Memory B cell (primary cell): ENCODE measurements at places on chromosomes 4 and X.

- no peaks in the 10 kb centered on the region for H3K27me3 ChIP-seq
- no peak overlapping the region for H3K4me3 ChIP-seq
- peaks cover 4% of the 10 kb centered on the region for H3K36me3 ChIP-seq
- no peak for DNase-seq
- peaks cover 22% of the 10 kb centered on the region for H3K4me1 ChIP-seq
Observed at GRCh38 chr4:86963697-86964096, 28.9 kb downstream of the AFF1 start.

GRCh38 chr4:85681221-85681657 is 206.3 kb downstream of the ARHGAP24 start:
- no peak overlapping the region for H3K4me3 ChIP-seq
- no peak for DNase-seq
- peaks cover 32% of the 10 kb centered on the region for H3K4me1 ChIP-seq
- H3K27ac ChIP-seq = peak overlapping the region; percentile 41
- peaks cover 25% of the 10 kb centered on the region for H3K36me3 ChIP-seq

GRCh38 chr4:124938836-124939235 is 226.3 kb upstream of the ANKRD50 start:
- H3K36me3 ChIP-seq = no peaks in the 10 kb centered on the region
- no peak overlapping the region for H3K4me3 ChIP-seq
- no peaks in the 10 kb centered on the region for H3K27me3 ChIP-seq
- no peak for DNase-seq

- no peak for DNase-seq
- H3K4me1 ChIP-seq = peaks cover 6% of the 10 kb centered on the region
- peaks cover 21% of the 10 kb centered on the region for H3K36me3 ChIP-seq
- H3K27me3 ChIP-seq = no peaks in the 10 kb centered on the region
Observed at GRCh38 chrX:2373615-2374014, 127.2 kb downstream of the DHRSX start.

DNA sequence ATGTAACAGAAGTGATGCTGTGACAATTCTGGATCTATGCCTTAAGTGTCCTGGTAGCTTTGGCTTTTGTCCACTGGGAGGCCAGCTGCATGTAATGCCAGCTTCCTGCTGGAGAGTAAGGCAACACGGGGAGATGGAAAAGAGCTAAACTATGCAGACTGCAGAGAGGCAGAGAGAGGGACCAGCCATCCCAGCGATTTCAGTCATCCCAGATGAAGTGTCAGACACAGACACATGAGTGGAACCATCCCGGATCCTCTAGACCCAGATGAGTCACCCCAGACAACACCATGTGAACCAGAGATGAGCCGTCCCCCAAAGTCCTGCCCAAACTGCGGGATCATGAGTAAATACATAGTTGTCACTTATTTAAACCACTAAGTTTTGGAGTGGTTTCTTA is 14.6 kb downstream of the SRPX start:
- H3K4me3 ChIP-seq = no peak overlapping the region
- H3K4me1 ChIP-seq = no peaks in the 10 kb centered on the region
- DNase-seq = no peak
- H3K36me3 ChIP-seq = peaks cover 1% of the 10 kb centered on the region
- H3K27ac ChIP-seq = no peak overlapping the region

DNA sequence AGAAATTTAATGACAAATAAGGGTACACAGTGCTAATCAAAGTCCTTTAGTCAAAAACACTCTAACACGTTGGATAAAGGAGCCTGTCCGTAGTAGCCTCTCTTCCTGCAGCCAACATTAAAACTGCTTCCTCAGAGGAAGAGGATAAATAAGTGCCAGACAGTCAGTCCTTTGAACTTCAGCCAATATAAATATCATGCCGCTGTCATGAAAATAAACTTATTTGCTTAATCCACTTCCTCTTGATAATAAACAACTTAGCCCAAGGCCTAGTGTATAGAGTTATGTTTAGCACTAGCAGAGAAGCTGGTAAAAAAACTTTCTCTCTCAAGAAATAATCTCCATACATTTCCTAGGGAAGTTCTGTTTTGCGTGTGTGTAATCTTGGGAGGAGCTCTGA is 196.7 kb downstream of the HS3ST1 start:
- no peak overlapping the region for H3K27ac ChIP-seq
- H3K36me3 ChIP-seq = peaks cover 1% of the 10 kb centered on the region
- no peak for DNase-seq
- peaks cover 10% of the 10 kb centered on the region for H3K4me1 ChIP-seq
- H3K4me3 ChIP-seq = no peak overlapping the region
- H3K27me3 ChIP-seq = no peaks in the 10 kb centered on the region

- H3K4me3 ChIP-seq = no peak overlapping the region
- no peak for DNase-seq
- H3K4me1 ChIP-seq = no peaks in the 10 kb centered on the region
- no peaks in the 10 kb centered on the region for H3K36me3 ChIP-seq
- H3K27ac ChIP-seq = no peak overlapping the region
Observed at GRCh38 chr4:70158576-70158975, 4.5 kb downstream of the PRR27 start.

GRCh38 chrX:34565981-34566380 is 91.1 kb downstream of the TMEM47 start:
- no peaks in the 10 kb centered on the region for H3K27me3 ChIP-seq
- no peaks in the 10 kb centered on the region for H3K4me1 ChIP-seq
- no peak overlapping the region for H3K4me3 ChIP-seq
- DNase-seq = no peak
- H3K36me3 ChIP-seq = no peaks in the 10 kb centered on the region

DNA sequence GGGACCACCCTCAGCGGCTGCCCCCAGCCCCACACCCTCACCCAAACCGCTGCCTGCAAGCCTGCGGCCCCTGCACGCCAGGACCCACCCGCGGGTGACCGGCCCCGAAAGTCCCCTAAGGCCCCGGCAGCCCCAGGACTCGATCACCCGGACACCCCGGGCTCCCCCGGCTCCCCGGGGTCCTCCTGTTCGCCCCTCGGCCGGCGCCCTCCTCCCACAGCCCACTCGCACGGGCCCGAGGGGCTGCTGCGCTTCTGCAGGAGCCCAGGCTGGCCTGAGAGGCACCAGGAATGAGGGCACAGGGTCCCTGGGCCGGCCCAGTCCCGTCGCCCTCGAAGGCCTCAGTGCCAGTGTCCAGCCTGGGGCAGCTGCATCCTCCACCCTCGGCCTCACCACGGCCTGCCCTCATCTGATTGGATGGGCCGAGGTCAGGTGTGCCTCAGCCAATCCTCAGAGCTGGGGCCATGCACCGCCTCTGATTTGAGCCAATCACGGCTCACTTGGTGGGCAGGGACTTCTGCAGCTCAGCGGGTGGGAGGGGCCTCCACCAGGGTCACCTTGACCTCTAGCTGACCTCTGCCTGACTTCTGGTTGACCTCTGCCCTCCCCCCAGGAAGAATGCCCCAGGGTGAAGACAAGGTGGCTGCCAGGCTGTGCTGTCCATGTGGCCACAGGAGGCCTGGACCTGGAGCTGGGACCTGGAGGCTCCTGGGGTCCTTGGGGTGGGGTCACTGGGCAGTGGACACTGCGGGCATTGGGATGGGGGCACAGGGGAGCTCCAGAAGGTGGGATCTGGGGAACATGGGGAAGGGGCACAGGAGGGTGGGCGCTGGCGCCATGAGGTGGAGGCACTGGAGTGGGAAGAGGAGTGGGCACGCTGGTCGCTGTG is 97.6 kb upstream of the NKX1-1 start:
- H3K27me3 ChIP-seq = peaks cover 6% of the 10 kb centered on the region
- no peak overlapping the region for H3K27ac ChIP-seq
- no peak for DNase-seq

- no peaks in the 10 kb centered on the region for H3K4me1 ChIP-seq
- no peak overlapping the region for H3K27ac ChIP-seq
- no peak overlapping the region for H3K4me3 ChIP-seq
- no peaks in the 10 kb centered on the region for H3K27me3 ChIP-seq
- DNase-seq = no peak
Observed at GRCh38 chrX:8245411-8245810, 74.3 kb upstream of the VCX2 start.

DNA sequence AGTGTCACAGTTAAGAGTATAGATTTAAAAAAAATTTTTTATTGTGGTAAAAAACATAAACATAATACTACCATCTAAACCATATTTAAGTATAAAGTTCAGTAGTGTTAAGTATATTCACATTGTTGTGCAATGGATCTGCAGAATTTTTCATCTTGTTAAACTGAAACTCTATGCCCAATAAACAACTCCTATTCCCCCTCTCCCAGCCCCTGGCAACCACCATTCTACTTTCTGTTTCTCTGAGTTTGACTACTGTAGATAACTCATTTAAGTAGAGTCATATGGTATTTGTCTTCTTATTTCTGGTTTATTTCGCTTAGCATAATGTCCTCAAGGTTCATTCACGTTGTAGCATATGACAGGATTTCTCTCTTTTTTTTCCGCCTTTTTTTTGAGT is 112.4 kb downstream of the PTTG2 start:
- no peak overlapping the region for H3K4me3 ChIP-seq
- peaks cover 37% of the 10 kb centered on the region for H3K36me3 ChIP-seq
- H3K27me3 ChIP-seq = no peaks in the 10 kb centered on the region

DNA sequence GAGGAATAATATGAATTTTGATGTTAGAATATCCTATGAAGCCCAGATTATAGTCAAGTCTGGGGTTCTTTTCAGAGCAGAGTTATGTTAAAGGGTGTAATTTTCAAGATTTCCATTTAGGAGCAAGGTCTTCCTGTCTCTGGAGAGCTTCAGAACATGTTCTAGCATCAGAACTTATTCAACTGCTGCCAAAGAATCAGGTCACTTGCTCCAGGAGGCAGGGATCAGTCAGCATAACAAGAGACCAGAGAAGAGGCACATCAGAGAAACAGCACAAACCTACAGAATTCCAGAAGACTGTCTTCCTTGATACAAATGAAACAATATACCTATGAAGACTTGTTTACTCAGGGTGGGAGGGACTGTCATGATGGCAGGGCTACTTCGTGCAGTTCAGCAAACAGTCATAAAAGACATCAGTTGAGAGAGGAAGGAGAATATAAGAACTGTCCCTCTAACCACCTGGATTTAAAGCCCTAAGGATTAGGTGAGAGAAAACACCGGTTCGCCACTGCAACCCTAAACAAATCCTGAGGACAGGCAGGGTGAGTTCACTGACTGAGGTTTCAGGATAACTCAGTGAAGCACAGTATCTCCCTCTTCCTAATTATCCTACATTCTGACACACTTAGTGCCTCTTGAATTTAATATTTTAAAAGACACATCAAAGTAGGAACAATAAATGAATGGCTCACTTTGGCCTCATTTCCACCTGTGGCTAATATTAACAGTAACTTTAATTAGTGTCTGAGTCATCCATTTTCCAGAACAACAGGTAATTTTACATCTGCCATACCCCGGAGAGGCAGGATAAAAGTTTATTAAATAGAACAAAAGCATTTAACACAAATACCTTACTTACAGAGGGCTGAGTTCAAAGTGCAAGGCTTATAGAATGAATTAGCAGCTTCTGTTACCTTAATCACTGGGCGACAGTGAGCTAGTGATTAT is 93.0 kb downstream of the HDAC8 start:
- no peaks in the 10 kb centered on the region for H3K4me1 ChIP-seq
- no peak overlapping the region for H3K27ac ChIP-seq
- no peak for DNase-seq
- H3K4me3 ChIP-seq = no peak overlapping the region

GRCh38 chrX:71315917-71316316 is 14.4 kb downstream of the ITGB1BP2 start:
- DNase-seq = no peak
- H3K36me3 ChIP-seq = peaks cover 5% of the 10 kb centered on the region
- peaks cover 5% of the 10 kb centered on the region for H3K4me1 ChIP-seq
- no peak overlapping the region for H3K4me3 ChIP-seq
- H3K27me3 ChIP-seq = no peaks in the 10 kb centered on the region
